ENCODE measurements at places on chromosomes 6 and 20. TPM values are rescaled to one million over a fixed set of nuclear protein-coding genes. Genes with fewer than 3 reads are reported as not detected.

PRDM13 gene
- polyA plus RNA-seq = not detected

TTLL9 gene
- 5.5 TPM for polyA plus RNA-seq

RIPOR3 gene
- 8.0 TPM for polyA plus RNA-seq

PSORS1C1 gene
- 0.10 TPM for polyA plus RNA-seq

PRR18 gene
- polyA plus RNA-seq = 0.12 TPM

SCRT2 gene
- not detected for polyA plus RNA-seq

RNF39 gene
- polyA plus RNA-seq = 2.0 TPM

RAET1L gene
- not detected for polyA plus RNA-seq

PHACTR3 gene
- polyA plus RNA-seq = 12.4 TPM

SAMD3 gene
- 1.1 TPM for polyA plus RNA-seq

TSHZ2 gene
- 14.2 TPM for polyA plus RNA-seq

SULF2 gene
- polyA plus RNA-seq = 71.7 TPM

LGSN gene
- 1.4 TPM for polyA plus RNA-seq

MYLK2 gene
- 0.76 TPM for polyA plus RNA-seq

GRCh38 chr20:58071298-58071697 lies 157.2 kb downstream of the ANKRD60 start:
- DNase-seq = no peak

- DNase-seq = no peak
These were observed 12.2 kb upstream of the AKIRIN2 start for GRCh38 chr6:87714093-87714842.

DNA sequence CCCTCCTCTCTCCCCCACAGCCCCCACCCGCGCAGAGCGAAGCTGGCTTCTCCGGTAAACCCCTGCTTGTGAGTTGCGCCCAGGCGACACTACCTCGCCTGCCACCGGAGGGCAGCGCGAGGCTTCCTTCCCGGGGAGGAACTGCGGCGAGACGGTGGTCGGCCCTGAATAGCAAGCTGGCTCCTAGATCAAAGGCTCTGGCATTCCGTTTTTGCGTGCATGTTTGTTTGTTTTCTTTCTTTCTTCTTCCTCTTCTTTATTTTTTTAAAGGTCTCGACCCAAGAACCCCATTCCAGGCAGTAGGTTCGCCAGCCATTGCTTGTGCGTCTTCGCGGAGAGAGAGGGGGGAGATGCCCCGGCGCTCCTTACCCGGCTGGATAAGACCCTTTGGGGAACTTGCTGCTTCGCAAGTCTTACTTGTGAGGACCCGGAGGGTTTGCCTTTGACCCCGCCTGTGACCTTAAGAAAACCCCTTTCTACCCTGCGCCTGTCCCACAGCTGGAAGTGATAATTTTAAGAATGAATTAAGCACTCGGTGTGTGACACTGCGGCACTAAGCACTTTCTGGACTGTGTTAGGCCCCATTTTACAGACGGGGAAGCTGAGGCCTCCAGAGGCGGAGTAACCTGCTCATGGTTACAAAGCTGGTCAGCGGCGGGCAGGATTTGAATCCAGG lies 92.7 kb upstream of the SIRPA start:
- peak; percentile 59 for DNase-seq

DNA sequence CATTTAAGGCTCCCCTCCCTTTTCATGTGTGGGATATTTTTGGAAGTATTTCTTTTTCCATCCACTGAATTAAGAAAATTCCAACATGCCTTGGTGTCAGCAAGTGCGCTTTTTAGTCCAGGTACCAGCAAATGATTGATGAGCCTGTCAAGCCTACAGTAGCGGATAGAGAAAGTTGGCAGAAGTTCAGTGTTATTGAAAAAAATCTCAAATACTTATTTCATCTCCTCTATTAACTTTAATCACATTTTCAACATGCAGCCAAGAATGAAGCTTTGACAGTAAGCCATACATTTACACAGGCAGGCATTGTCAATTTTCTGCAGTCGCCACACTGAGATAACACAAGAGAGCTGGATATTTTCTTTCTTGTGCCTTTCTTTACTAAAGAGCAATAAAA lies 50.4 kb downstream of the BLOC1S5 start:
- DNase-seq = no peak

GRCh38 chr6:108744996-108745395 lies 103.2 kb upstream of the ARMC2 start:
- no peak for DNase-seq

DNA sequence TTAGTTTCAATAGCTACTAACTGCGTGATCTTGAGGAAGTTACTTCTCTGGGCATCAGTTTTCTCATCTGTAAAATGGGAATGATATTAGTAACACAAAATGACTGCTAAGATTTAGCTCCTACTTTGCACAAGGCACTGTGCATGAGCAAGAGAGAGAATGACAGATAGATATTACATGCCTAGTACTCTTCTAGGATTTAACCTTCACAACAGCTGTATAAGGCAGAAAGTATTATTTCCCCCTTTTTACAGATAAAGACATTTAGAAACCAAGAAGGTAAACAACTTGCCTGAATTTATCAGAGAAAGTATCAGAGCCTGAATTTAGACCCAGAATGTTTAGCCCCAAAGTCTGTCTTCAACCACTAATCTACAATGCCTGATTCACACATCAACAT lies 281.6 kb downstream of the KHDC1L start:
- no peak for DNase-seq

- no peak for DNase-seq
These were observed 330.8 kb upstream of the PREP start for GRCh38 chr6:105733556-105734162.

GRCh38 chr20:17666481-17666880 lies 15.6 kb downstream of the RRBP1 start:
- no peak for DNase-seq

DNA sequence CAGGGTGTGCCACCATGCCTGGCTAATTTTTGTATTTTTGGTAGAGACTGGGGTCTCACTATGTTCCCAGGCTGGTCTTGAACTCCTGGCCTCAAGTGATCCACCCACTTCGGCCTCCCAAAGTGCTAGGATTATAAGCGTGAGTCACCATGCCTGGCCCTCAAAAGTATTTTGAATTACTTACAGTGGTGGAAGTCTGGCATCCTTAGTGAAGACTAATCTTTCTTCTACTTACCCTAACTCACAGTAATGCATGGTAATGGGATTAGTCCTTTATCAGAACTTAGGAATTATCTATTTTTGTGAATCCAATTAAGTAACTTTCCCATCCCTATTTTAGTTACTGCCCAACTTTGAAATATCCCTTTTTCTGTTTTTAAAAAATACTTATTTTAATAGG lies 3.9 kb downstream of the RWDD1 start:
- DNase-seq = no peak

DNA sequence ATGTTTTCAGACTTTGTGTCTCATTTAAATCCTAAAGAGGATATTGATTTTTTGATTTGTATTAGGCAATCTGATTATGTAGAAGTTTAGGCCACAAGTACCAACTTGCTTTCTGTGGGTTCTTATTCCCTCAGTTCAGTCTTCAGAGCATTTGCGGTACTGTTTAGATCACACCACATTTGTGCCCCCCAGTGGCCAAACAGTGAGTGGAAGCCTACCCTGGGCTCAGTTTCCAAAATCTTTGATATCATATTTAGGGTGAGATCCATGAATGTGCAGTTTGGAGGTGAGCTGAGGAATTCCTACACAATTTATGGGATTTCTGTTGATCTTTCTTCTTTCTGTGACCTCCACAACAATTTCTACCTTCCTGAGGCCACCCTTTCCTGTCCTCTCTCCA lies 92.3 kb upstream of the FUT9 start:
- no peak for DNase-seq

- no peak for DNase-seq
These were observed 144.7 kb upstream of the HDAC2 start for GRCh38 chr6:114115652-114116051.

DNA sequence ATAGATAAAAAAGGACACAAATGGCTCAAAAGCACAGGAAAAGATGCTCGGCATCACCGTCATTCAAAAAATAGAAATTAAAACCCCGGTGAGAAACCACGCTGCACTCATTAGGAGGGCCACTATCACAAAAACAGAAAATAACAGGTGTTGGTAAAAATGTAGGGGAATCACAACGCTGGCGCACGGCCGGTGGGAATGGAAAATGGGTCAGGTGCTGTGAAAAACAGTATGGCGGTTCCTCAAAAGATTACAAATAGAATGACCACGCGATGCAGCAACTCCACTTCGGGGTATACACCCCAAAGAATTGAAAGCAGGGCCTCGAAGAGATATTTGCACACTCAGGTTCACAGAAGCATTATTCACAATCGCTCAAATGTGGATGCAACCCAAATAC lies 28.3 kb downstream of the NPEPL1 start:
- no peak for DNase-seq

DNA sequence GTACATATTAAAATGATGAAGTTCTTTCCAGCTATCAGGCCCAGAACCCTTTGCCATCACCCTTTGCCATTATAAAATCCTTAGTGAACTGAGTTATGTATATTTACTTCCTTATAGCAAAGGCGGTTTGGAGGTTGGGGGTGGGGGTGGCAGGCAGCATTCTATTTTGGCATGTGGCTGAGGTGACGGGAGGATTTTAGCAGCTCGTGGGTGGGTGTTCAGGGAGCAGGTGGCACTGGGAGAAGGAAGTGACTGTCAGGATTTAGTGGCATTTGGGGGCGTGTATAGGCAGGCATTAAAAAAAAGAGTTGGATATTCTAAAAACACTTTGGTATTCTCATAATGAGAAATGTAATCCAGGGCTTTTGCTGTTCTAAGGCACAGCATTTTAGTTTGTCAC lies 150.7 kb downstream of the RIMS1 start:
- DNase-seq = no peak

DNA sequence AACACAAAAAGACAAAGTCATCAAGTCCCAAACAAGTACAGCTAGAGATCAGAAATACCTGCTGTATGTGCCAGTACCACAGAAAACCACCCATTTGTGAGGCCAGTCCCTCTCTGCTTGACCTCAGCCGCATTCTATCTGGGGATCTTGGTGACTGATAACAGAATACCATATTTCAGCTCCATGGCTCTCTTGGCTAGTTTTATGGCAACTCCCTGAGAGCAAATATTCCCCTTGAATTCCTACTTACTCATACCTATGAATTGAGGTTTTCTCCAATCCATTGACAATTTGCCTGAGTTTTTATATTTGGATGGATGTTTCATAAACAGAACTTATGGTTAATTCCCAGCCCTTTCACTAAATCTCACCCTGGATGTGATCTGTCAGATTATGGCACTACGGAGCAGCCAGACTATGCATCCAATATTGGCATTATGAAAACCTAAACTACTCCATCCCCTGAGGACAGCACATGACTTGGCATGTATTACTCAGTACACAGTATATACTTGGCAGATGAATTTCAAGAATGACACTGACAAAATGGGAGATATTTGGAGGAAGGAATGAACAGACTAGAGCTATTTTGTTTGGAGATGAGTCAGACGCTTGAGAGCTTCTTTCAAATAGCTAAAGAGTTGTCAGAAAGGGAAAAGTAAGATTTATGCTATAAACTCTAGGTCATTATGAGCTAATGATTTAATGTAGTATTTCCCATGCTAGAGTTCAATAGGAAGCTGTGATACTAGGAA lies 95.7 kb downstream of the PRDM1 start:
- DNase-seq = no peak

- DNase-seq = no peak
These were observed 243.9 kb downstream of the ZNF217 start for GRCh38 chr20:53349730-53350129.

GRCh38 chr6:168088161-168089053 lies 9.4 kb upstream of the FRMD1 start:
- peak; percentile 91 for DNase-seq

DNA sequence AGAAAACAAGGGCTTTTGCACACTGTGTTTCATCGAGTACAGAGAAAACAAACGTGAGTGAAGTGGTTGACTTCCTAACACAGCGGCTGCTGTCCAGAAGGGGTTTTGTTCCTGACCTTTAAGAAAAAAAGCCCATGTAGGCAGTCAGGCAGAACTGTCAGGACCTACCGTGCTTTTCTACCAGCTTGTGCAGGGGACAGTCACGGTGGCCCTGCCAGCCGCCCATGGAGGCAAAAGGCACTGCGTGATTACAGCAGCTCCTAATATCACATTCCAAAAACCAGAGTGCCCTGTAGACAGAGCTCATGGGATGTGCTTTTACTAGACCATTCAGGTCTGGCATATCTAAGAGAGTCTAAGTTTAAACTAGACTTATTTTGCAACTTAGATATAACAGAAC lies 12.2 kb downstream of the TNFAIP3 start:
- no peak for DNase-seq

DNA sequence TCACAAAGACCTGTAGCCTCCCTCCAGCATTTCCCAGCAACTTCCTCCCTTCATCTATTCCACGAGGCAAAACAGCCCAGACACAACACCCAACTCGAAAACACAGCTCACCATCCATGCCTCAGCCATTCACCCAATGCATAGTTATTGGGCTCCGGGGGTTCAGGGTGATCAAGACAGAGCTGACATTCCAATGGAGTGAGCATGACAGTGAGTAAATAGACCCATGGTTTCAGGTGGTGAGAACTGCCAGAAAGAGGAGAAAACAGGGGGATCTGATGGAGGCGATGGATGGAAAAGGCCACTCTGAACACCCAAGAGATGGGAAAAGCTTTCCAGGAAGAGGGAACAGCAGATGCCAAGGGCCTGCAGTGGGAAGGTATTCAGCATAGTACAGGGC lies 5.9 kb downstream of the CASS4 start:
- no peak for DNase-seq

- no peak for DNase-seq
These were observed 71.5 kb upstream of the RIPOR2 start for GRCh38 chr6:25007269-25007699.

- DNase-seq = no peak
These were observed 348.8 kb downstream of the TFAP2B start for GRCh38 chr6:51167468-51167867.

Data from left kidney (tissue), 8 donors.